ENCODE measurements at places on chromosomes 6 and 20.

DNA sequence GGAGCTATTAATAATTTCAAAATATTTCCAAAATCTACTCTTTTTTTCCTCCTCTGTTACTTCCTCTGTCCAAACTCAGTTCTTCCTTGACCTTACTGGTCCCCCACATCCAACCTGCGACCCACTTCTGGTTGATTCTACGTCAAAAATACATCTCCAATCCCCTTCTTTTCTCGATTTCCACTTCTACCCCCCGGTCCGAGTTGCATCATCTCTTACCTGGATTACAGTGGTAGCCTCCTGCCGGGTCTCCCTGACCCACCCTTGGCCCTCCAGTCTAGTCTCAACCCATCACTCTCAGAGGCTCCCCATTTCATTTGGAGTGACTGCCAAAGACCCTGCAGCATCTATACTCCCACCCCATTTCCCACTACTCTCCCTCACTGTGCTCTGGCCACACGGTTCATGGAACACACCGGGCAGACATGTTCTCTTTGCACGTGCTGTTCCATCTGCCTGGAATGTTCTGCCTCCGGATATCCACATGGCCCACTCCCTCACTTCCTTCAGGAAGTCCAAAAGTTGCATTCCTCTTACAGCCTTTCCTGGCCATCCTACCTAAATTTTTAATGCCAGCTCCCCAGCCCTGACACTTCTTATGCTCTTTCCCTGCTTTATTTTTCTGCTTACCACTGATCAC, 6.1 kb upstream of the CCND3 start:
- DNase-seq, result no peak

- DNase-seq, result no peak
These were observed 71.3 kb upstream of the FOXC1 start for GRCh38 chr6:1538369-1538768.

- no peak for DNase-seq
These were observed 42.5 kb upstream of the THBS2 start for GRCh38 chr6:169296170-169296569.

DNA sequence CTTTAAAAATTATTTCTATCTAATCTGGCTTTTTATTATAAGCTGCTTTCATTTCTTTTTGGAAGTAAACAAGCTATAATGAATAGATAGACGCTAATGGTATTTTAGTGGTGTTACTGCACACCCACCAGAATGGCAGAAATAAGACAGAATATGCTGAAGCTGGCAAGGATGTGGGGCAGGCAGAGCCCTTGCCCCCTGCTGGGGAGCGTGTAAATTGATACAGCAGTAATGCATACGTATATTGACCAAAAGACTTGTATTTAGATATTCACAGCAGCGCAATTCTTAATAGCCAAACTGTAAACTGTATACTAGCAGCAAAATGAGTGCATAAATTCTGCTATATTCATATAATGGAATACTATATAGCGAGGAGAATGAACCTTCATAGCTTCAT, 35.3 kb downstream of the TMEM181 start:
- DNase-seq, result no peak

DNA sequence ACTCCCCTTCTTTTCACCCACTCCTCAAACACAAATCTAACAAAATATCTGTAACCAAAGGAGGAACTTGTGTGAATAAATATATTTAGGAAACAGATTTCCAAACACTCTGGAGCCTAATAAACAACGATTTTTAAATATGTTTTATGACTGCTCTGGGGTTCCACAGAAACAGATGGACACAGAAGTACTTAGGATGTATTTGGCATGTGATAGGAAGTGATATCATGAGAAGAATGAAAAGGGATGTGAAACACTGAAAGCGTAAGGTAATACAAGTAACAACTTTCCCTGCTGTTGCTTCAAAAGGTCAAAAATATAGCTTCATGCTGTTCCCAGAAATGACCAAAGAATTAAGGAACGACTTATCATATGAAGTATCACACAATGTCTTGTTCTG, 26.1 kb upstream of the ENPP1 start:
- DNase-seq, result no peak

- no peak for DNase-seq
These were observed 4.3 kb downstream of the VAPB start for GRCh38 chr20:58393299-58393698.

- no peak for DNase-seq
These were observed 115.0 kb downstream of the PRKN start for GRCh38 chr6:162612613-162613012.

GRCh38 chr6:35521235-35521634, 8.5 kb upstream of the TULP1 start:
- DNase-seq, result no peak

DNA sequence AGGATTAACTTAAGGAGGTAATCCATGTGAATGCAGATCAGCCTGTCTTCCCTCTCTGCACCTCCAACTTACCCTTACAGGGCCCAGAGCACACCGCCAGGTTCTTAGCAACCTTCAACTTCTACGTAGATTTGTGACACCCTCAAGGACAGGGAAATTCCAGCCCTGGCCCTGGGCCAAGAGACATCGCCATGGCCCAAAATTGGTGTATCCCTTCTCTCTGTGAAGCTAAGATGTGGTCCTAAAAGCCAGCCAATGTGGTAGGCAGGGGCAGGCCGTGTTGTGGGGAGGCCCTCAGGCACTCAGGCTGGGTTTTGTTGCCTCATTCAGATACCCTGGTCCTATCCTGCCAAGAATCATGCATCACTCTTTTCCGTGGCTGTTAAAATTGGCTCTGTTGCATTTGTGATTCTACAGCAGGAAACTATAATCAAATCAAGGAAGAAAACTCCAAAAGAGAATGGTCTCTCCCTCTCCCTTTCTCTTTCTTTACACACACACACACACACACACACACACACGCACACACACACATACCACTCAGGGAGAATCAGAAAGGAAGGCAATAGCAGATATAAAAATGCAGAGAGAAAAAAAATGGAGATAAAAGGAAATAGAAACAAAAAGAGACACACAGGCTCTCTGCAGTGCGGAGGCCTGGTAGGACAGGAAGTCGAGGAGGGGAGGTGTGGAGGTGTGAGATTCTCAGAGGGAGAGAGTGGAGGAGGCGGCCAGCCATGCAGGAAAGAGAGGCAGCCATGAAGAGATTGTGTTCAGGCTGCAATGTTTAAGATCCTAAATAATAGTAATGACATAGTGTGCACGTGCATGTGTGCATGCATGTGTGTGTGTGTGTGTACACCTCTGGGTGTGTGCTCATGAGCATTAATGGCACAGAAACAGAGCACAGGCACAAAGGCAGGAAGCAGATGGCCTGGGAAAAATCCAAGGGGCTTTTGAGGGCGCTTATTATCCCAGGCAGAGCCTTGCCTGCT, 201.8 kb upstream of the LRFN2 start:
- DNase-seq, result no peak

- no peak for DNase-seq
These were observed 437.0 kb downstream of the BTBD3 start for GRCh38 chr20:12354725-12355124.

- DNase-seq, result peak; percentile 96
These were observed 275.8 kb upstream of the PRDM1 start for GRCh38 chr6:105810105-105810921.

GRCh38 chr6:2450546-2450945, 205.1 kb upstream of the GMDS start:
- DNase-seq, result no peak

GRCh38 chr20:1827974-1828785, 67.0 kb upstream of the SIRPA start:
- no peak for DNase-seq

DNA sequence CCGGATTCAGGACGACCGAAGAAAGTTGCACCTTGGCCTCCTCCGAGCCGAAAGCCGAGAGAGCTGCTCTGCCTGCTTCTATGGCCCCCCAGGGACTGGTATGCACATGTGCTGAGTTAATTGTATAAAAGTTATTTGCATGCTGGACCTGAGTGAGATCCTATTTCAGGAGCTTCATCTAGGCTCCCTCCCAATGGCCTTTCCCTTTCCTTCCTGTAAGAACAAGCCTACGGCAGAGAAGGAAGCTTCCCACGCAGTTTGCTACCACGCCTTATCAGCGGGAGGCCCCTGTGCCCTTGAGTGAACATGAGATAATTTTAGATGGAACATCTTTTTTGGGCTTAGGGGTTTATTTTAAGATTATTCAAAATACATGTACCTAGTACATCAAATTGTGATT, 65.9 kb downstream of the RIN2 start:
- peak; percentile 2 for DNase-seq

DNA sequence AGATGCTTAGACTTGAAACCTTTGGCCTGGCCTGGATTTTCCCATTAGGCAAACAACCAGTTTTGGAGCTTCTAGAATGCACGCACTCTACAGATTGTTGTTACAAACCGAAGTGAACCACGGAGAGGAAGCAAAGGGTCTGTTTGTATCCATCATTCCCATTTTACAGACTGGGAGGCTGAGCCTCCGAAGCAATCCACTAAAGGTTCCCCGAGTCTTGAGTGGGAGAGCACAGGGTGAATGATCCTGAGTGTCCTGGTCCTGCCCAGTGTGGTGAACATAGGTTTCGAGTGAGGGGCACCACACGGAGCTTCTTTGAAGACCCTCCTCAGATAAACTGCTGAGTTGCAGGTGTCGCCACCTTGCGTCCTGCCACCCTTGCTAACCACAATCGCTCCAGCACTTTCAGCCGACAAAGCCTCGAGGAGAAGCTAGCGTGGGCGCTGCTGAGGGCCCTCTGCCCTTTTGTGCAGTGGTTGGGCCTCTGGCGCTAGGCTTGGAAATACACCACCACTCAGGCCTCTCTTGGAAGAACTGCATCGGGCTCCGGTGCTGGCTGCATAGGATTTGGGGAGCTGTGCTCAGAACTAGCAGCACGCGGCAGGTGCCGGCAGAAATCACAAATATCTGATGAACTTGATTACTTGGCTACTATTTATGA, 1.4 kb upstream of the PRDM13 start:
- DNase-seq, result no peak

DNA sequence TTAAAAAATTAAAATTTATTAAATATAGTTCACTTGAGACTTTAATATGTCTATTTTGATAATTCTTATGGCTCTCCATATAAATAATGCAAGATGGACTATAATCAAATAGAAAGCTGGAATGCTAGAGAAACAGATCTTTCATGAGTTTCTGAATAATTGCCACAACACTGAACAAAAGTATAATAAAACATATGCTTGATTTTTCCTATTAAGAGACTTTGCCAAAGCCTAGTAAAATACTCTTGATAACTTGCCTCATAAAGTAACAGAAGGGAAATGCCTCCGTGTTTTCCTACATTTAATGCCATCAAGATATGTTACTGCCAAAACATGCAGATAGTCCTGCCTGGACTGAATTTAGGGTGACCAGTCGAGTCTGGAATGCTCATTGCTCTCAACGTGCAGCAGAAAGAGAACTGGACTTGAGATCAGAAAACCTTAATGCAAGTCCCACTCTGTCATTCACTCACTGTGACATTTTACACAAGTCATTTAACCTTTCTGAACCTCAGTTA, 153.2 kb downstream of the AIG1 start:
- DNase-seq, result no peak

GRCh38 chr6:38937839-38938613, 110.6 kb upstream of the GLP1R start:
- DNase-seq, result no peak

GRCh38 chr6:150133686-150134085, 9.2 kb upstream of the PPP1R14C start:
- DNase-seq, result no peak

DNA sequence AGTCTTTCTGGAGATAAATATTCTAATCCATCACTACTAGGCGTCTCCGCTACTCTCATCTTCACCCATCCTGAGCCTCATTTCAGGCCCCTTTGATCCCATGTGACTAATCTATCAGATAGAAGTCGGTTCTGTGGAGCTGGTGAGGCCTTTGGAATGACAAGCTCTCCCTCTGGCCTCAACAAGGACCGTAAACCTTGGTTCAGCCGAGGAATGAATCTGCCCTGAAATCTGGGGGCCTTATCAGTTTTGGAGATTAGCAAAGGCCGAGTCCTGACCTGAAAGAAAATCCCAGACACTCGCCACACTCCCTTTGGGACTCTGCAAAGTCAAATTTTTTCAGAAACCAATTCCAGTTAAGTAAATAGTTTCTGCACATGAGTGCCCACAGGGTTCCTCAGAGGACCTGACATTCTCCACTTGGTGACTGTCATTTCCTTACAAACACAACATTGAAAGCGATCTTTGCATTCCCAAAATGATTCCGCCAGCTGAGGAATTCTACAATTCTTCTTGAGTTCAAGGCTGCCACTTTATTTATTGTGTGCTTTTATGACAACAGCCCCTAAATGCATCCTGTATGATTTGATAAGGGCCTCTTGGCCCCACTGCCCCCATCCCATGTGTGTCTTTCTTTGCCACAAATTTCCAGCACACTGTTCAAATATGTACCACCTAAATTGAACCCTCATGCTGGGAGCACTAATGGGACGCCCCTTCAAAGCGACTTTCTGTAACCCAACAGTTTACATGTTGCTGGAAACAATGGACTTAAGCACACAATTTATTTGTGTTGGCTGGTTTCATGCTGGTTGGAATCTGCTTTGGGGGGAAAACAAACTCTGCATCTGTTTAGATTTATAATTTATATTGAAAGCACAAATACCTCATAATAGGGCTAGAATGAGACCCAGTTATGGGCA, 10.0 kb upstream of the RIPOR3 start:
- DNase-seq, result no peak

DNA sequence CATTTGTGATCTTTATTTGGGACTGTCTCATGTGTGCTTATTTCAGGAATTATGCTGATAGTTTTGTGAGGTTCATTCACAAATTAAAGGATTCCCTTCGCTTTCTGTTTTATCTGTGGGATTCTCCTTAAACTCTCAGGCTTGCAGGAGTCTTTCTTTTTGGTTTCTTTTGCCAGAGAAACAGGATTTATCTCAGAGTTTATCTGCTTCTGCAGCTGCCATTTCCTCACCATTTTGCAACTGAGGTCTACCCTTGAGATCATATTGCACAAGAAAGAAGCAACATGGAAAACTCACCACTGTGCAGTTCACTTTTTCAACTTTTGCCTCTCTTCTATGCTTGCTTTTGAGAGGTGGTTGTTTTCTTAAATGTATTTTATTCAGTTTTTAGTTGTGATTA, 201.0 kb downstream of the PRL start:
- DNase-seq, result no peak

GRCh38 chr6:113971741-113972140, 793 bp upstream of the HDAC2 start:
- DNase-seq, result no peak
